Posterior vena cava (tissue), 2 donors: ENCODE measurements at places on chromosomes 3 and 15.

- DNase-seq, result no peak
Measured at GRCh38 chr3:141740349-141740748, 2.3 kb downstream of the RNF7 start.

- DNase-seq, result no peak
Measured at GRCh38 chr15:57505949-57506391, 85.7 kb upstream of the MYZAP start.

DNA sequence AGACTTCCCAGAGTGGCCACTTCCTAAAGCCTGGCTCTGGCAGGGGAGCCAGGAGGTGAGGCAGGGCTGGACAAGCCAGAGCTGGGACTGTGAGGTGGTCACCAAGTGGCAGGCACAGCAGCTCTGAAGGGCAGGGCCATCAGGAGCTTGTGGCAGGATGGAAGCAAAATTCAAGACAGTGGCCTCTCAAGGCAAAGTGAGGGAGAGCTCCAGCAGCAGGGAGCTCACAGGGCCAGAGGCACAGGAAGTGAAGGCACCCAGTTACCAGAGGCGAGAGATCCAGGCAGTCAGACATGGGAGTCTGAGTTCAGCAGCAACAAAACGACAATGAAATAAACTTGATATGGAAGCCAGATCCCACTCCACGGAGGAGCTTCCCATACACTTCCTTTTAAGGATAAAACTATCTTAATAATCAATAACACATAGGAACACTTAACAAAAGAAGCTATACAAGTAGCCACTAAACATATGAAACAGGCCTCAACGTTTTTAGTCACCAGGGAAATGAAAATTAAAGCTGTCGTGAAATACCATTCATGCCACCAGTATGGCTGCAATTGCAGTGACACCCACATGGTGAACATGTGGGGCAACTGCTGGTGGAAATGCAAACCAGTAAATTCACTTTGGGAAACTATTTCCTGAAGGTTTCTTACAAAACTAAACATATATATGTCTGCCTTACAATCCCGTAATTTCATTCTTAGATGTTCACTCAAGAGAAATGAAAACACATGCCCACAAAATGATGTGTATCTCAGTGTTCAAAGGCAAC is 35.4 kb upstream of the TMEM158 start:
- DNase-seq, result no peak

- no peak for DNase-seq
Measured at GRCh38 chr3:72489901-72490300, 358.3 kb downstream of the SHQ1 start.

GRCh38 chr3:182303169-182303568 is 490.1 kb upstream of the ATP11B start:
- no peak for DNase-seq
